SW 1271 (cell line): ENCODE measurements at places on chromosomes 3 and 15.

DNA sequence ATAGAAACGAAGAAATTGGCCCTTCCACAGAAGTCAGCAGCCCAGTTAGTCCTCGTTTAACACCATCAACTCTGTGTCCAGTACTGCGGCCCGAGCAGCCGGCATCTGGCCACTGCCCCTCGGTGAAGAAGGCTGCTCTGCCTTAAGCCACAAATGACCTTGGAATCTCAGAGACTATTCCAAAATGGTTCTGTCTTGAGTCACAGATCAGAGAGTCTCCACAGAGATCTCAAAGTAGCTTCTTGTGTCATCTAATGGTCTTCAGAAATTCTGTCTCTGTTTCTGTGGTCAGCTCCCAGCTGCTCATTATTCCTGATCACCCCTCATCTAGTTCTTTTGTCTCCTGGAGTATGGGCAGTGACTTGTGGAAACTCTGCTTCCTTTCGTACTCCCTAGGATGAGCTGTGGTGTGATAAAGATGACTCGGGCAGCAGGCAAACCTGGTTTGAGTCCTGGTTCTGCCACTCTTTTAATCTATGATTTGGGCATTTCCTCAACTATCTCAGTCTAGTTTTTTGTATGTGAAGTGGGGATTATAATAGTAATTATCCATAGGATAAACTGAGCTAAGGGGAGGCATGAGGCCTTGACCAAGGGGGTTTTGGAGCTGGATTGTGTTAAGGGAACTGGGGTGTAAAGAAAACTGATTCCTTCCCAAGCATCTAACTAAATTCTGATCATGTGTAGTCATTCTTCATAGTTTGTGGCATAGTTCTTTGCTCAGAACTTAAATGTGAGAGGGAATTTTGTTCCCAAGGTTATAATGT, 22.6 kb downstream of the CRTC3 start:
- DNase-seq, result no peak

DNA sequence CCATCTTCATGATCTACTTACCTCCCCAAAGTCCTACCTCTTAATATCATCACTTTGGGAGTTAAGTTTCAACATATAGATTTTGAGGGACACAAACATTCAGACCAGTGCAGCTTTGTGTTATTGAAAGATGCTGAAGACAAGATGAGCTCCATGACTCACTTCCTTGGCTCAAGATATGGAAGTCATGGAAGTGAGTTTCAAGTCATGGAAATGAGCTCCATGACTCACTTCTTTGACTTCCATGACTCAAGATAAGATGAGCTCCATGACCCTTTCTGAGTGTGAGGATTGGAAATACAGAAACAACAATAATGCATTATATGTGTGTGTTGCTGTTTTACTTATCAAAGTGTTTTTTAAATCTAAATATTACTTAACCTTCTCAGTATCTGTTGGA, 170.2 kb upstream of the TPRG1 start:
- DNase-seq, result peak; percentile 54

GRCh38 chr3:124282751-124283651, 291.1 kb upstream of the ROPN1 start:
- DNase-seq, result no peak

DNA sequence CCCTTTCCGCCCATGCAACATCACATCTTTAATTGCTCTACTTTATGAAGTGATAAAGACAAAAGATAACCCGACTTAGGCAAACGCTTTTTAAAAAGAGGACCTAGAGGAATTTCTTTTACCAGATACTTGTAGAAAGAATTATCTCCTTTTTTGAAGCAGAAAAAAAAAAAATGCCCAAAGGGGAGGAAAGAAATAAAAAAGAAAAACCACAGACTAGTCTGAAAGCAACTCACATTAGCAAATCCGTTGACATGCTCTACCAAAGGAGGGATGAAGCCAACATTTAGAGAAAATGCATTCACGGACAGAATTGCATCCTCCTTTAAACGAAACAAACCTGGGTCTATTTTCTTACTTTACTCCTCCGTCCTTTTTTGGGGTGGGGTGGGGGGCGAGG, 213.6 kb downstream of the MEIS2 start:
- no peak for DNase-seq

DNA sequence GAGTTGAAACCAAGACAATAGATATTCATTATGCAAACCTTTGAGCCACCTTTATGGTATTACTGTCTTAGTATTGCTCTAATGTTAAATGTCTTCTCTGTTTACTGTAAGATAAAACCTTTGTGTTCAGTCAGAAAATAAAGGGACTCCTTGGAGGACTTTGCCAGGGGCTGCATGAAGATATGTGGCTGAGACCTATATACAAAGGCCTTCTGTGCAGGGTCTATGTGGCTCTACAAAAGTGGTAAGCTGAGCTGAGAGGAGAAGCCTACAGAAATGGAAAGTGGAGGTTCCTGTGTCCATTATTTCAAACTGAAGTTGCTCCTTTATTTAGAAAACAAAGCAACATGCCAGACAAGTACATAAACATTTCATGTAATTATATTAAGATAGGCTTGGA, 131.5 kb downstream of the FNDC3B start:
- no peak for DNase-seq

DNA sequence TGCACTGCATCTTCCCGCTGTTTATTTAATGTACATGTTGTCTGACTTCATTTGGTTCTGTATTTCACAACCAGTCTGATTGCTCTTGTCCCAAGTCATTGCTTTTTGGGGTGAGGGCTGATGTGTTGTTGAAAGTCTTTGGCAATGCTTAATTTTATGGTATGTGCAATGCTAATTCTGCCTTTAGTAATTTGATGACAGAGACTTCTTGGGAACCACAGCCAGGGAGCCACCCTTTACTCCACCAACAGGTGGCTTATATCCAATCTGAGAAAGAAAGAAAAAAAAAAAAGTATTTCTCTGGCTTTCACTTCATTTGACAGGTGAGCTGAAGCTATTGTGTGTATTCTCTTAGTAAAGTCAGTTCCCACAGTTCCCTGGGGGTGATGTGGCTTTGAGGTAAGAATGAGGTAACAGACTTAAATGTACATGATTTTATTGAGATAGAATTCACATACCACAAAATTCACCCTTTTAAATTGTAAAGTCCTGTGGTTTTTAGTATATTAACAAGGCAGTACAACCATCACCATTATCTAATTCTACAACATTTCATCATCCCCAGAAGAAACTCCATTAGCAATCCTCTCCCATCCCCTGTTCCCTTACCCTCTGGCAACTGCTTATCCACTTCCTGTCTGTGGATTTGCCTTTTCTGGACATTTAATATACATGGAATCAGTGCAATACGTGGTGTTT, 97.3 kb downstream of the SLCO3A1 start:
- no peak for DNase-seq

DNA sequence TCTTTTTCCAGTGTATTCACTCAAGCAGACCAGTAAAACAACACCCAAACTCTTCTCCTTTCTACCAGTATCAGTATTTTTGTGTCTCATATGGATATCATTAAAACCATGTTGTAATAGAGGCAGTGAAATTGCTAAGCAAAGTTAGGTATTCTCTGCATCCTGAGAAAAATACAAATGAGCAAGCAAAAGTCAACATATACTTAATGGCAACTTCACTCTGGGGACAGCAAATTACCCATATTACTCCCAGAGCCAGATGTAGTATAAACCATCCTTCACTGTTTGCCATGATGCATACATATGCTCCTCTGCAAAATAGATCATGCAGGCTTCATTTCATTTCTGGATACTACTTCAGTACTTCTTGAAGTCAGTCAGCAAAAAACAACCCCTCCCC, 22.1 kb downstream of the UBA5 start:
- DNase-seq, result no peak

- DNase-seq, result peak; percentile 33
Measured at GRCh38 chr3:64685800-64686445, 1.9 kb downstream of the ADAMTS9 start.
